ENCODE measurements at places on chromosomes 5 and 9.

DNA sequence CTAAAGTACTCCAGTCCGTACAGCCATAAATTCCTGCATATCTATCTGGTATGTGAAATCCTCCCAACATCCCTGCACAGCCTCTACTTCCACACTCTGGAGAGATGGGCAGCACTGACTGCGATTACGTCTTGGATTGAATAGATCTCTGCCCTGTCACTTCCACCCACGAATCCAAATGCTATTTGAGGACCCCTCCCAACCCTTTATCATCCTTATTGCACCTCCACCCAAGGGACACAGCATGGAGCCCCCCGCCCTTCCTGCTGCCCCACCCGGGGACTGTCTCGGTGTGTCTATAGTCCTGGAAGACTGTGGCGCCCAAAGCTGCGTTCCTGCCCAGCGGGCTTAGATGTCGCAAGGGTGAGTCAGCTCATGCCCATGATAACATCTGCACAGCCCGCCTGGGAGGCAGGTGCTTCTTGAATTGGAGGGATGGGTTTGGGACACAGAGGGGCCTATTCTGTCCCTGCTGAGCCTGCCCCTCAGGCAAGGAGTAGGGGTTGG is 105.7 kb upstream of the HAND1 start:
- no peak for DNase-seq

DNA sequence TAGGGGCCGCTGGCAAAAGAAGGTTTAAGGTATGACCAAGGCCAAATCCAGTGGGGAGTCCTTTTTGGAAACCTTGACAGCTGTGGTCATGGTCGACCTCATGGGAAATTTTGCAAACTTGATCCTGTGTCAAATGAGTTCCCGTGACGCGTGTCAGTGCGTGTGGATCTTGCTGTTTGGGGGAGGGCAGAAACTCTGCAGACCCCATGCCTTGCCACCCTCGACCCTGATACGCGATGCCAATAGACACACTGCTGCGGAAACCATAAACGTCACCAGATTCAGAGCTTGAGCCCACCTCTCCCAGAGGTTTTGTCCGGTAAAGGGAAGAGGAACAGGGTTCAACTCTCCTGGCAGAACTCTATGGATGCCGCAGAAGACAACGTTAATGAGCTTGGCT is 104.7 kb downstream of the ADAMTS2 start:
- DNase-seq = no peak

DNA sequence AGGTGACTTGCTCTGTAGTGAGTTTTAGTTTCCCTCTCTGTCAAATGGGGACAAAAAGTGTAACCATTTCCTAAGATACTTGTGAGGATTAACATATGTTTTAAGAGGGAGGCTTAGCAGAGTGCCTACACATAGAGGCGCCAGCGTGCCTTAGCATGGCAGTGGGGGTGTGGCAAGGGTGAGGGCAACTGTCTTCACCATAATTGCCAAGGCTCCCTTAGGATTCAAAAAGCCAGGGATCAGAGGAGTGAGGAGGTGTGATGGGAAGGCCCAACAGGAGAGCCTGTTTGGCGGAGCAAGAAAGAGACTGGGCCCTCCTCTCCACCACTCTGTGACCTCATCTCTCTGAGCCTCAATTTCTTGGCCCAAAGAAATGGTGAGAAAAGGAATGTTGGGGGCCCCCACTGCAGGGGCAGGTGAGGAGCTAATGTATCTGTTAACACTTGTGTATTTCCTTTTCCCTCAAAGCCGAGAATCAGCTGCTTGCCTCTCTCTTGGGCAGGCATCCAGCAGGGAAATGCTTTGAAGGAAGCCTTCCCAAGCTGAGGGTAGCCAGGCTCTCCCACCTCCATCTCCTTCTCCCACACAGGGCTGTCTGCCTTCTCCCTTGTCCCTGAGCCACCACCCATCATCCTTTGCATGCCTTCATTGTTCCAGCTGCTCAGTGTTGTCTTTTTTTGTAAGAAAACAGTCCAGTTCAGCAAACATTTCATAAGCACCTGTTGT is 76.0 kb downstream of the DAB2IP start:
- DNase-seq = no peak

- DNase-seq = no peak
These were observed 3.1 kb downstream of the DMRT2 start for GRCh38 chr9:1053282-1053621.

- DNase-seq = no peak
These were observed 1.1 kb upstream of the CNTFR start for GRCh38 chr9:34590381-34591247.

DNA sequence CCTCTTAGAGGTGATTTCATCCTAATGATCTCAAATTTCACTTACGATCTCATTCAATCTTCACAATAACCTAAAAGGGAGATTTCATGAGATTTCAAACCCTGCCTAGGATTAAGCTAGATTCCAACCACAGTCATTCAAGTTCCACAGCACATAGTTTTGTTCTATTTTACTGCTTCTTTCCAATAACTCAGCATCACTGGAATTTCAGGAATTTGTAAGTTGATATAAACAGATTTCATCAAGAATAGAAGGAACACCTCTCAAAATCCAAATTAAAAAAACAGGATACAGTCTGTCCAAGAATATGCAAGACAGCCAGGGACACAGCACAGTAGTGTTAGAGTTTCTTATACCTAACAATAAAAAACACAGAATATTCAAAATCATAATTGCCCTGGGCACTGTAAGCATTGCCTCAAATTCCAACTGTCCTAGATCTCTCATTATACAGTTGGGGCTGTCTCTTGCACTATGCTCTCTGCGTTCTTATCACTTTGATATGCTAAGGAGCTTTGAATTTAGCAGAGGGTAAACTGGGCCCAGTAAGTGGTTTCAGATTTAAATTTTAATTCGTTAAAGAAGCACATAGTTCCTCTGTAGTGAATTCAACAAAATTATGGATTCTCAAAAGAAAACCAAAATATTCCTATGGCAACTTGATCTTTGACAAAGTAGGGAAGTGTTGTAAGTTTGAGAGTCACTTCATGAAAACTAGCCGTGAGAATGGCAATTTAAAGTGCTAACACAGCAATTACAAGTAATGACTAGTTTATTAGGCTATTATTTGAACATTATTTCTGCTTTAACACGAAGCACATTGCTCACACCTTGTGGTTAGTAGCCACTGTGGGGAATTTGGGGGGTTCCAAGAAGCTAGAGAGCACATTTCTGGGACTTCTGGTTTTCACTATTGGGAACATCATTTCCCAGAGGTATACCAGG is 478.6 kb upstream of the C9orf72 start:
- no peak for DNase-seq

Data from stimulated activated CD4-positive, alpha-beta T cell treated with anti-CD3 and anti-CD28 coated beads, TNF-alpha, amount 100 ng/mL, for 4 hours (primary cell).